WTC11 (cell line): ENCODE measurements at places on chromosomes 2 and 18.

- H3K27ac ChIP-seq, result no peak overlapping the region
- H3K27me3 ChIP-seq, result no peaks in the 10 kb centered on the region
- no peak for DNase-seq
- peaks cover 23% of the 10 kb centered on the region for H3K4me1 ChIP-seq
- H3K36me3 ChIP-seq, result no peaks in the 10 kb centered on the region
These were observed 140.8 kb downstream of the TMEFF2 start for GRCh38 chr2:192053921-192054320.

DNA sequence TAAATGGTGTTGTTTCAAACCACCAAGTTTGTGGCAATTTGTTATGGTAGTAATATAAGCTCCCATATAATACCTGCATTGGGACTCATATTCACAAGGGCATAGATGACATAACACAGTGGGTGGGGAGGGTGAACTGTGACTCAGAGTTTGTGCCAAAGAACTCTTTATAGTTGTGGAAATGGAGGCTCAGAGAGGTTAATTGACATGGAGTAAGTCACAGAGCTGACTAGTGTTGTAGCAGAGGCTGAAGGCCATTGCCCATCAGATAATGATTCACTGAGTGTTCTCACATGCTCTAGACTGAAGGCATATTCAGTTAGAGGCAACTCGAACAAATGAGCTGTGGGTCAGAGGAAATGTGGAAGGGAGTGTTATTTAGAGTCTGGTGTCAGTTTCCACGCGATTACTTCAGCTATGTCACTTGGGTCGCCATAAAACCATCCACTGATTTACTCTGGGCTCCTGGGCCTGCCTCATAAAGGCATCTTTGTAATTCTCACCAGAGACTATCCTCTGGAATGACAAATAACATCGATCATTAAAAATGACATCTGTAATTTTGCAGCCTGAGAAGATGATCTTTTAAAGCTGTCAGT, 264.7 kb downstream of the CCDC85A start:
- peaks cover 21% of the 10 kb centered on the region for H3K36me3 ChIP-seq
- peak overlapping the region; percentile 22; the same call in 1 of the 2 replicates for H3K4me3 ChIP-seq
- peaks cover 34% of the 10 kb centered on the region for H3K4me1 ChIP-seq
- H3K27me3 ChIP-seq, result no peaks in the 10 kb centered on the region
- H3K27ac ChIP-seq, result no peak overlapping the region
- no peak for DNase-seq

- H3K36me3 ChIP-seq, result peaks cover 21% of the 10 kb centered on the region
- no peak overlapping the region for H3K4me3 ChIP-seq
- H3K27me3 ChIP-seq, result no peaks in the 10 kb centered on the region
- peaks cover 6% of the 10 kb centered on the region for H3K4me1 ChIP-seq
These were observed 46.4 kb downstream of the COMMD1 start for GRCh38 chr2:61951881-61952280.

- H3K36me3 ChIP-seq, result no peaks in the 10 kb centered on the region
- no peak for DNase-seq
- no peaks in the 10 kb centered on the region for H3K4me1 ChIP-seq
- H3K27me3 ChIP-seq, result no peaks in the 10 kb centered on the region
- H3K27ac ChIP-seq, result no peak overlapping the region
- H3K4me3 ChIP-seq, result no peak overlapping the region
These were observed 195.0 kb upstream of the CYRIA start for GRCh38 chr2:16860627-16861026.
